ENCODE measurements at places on chromosomes 6 and 20.

GRCh38 chr20:36272547-36273220, 33.5 kb upstream of the DLGAP4 start:
- DNase-seq, result no peak

- no peak for DNase-seq
Measured at GRCh38 chr20:16622501-16622900, 49.3 kb upstream of the KIF16B start.

GRCh38 chr6:6968731-6969552, 138.8 kb upstream of the RREB1 start:
- DNase-seq, result no peak

GRCh38 chr20:32664678-32665159, 9.0 kb downstream of the C20orf203 start:
- no peak for DNase-seq

GRCh38 chr6:3438190-3439167, 18.4 kb downstream of the SLC22A23 start:
- no peak for DNase-seq

All from stimulated activated CD4-positive, alpha-beta T cell treated with anti-CD3 and anti-CD28 coated beads, Interleukin-4, amount 100 ng/mL, for 48 hours (primary cell).